ENCODE measurements at places on chromosomes 5 and 9. TPM values are rescaled to one million over a fixed set of nuclear protein-coding genes. Genes with fewer than 3 reads are reported as not detected.
A peak's percentile ranks its signal among the peaks of the same experiment; 100 is the strongest.

The ZNF454 gene
- not detected for total RNA-seq

The DDX4 gene
- total RNA-seq: 0.26 TPM

The LEAP2 gene
- total RNA-seq: 2.9 TPM

The THBS4 gene
- total RNA-seq: 1.7 TPM

The DMRT3 gene
- not detected for total RNA-seq

The TMC1 gene
- total RNA-seq: 0.41 TPM

The STPG3 gene
- not detected for total RNA-seq

The TMEM171 gene
- total RNA-seq: not detected

The MYMK gene
- total RNA-seq: not detected

DNA sequence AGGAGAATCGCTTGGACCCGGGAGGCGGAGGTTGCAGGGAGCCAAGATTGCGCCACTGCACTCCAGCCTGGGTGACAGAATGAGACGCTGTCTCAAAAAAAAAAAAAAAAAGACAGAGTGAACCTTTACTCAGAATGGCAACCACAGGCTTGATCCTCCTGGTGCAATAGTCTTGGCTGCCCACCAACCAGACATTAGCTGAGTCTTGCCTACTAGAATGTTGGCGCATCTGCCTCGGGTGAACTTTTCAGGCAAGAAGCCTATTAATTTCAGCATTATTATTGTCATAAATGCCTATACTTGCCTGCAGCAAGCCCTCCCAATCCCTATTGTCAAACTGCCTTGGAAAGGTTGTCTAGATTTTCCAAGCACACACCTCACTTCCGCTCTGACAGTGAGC, 4.2 kb downstream of the SERINC5 start:
- ATAC-seq: no peak

- peak; percentile 37 for ATAC-seq
These were observed 21.9 kb upstream of the KCNMB1 start for GRCh38 chr5:170411100-170411499.

- ATAC-seq: no peak
These were observed 224.6 kb downstream of the AGTPBP1 start for GRCh38 chr9:85516976-85517637.

GRCh38 chr9:110999379-110999778, 38.9 kb downstream of the LPAR1 start:
- ATAC-seq: no peak

DNA sequence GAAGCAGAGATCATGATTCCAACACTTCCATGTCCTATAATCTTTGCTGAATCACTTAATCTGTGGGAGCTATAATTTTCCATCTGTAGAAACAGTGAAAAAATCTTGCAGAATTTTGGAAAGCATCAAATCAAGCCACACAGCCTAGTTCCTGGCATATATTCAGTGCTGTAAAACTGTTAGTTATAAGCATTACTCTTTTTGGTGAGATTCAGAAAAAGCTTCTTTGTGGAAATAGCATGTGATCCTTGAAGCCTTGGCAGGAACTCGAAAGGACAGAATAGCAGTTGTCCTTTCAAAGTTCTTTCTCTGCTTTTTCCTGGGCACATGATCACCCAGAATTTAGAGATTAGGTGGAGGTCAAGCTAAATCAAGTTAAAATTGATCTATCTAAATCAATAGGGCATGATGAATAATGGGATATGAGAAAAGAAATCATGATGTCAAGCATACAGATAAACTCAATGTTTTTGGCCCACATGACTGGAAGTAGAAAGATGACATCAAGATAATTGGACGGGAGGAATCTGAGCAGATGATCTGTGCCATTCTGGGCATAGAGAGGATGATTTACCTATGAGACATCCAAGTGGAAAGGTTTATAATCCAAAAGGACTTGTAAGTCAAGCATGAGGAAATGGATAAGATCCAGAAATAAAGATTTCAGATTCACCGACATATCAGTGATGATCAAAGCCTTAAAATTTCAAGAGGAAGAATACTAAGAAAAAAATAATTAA, 73.1 kb downstream of the TMEM232 start:
- ATAC-seq: no peak

GRCh38 chr5:98179791-98180755, 593.4 kb upstream of the RGMB start:
- no peak for ATAC-seq

- no peak for ATAC-seq
These were observed 177.7 kb downstream of the PAM start for GRCh38 chr5:102932781-102933180.

GRCh38 chr5:172111852-172112225, 76.2 kb downstream of the STK10 start:
- no peak for ATAC-seq

GRCh38 chr5:123150089-123150488, 61.0 kb downstream of the PRDM6 start:
- no peak for ATAC-seq

DNA sequence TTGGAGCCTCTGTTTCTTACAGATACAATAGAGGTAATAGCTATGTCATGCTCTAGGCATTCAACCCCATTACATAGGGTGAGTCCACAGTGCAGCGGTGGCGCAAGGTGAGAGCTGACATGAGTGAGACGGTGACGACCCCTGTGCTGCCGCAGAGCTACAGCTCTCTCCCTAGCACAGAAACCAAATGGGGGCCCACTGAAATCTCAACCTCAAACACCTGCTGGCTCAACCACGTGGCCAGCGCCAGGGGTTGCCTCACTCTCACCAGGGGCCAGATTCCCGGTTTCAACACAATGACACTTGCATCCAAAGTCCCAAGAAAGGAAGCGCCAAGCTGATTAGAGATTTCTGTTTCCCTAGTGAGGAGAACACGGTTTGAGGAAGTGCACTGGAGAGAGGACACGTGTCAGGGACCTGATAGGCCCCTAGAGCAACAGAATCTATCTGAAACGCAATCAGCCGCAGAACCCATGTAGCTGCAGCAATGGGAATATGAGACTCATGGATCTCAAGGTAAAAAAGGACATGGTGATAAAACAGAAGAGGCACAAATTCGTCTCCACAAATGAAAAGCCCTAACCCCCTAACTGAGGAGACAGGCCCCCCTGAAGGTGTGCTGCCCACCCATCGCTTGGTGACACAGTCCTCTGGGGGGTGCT, 114.3 kb downstream of the CRB2 start:
- no peak for ATAC-seq

DNA sequence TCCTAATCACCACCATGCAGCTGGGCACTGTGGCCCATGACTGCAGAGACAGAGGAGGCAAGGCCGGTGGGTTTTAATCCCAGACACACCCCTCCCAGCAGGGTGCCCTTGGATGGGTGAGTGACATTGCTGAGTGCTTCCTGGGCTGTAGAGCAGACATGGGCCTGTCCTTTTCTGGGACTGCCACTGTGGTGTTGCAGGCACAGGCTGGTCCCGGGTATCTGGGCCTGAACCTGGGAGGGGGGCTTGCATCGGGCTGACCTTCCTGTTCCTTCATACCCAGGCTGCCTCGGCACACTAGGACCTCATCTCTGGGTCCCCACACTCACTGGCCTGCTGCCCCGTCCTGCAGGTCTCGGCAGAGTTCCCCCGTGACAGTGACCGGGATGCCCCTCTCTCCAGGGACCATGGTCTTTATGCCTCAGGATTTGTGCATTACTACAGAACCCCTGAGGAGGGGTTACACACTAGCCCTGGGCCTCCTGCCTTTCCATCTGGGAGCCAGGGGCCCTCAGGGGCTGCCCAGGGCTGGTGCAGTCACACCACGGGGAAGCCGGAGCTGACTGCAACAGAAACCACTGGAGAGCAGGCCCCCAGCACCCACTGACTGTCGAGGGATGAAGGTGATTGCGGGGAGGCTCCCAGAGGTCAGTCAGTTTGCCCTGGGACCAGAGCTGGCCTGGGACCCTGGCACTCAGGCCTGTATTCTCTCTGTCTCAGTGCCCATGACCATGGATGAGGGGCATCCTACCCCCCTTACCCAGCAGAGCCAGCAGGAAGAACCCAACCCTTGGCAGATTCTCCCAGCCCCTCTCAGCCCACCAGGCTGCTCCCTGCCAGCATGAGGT, 8.9 kb upstream of the SLC25A48 start:
- ATAC-seq: no peak

- ATAC-seq: no peak
These were observed 102.7 kb upstream of the CACNA1B start for GRCh38 chr9:137774775-137775386.

GRCh38 chr5:153147891-153148623, 342.4 kb upstream of the GRIA1 start:
- no peak for ATAC-seq

DNA sequence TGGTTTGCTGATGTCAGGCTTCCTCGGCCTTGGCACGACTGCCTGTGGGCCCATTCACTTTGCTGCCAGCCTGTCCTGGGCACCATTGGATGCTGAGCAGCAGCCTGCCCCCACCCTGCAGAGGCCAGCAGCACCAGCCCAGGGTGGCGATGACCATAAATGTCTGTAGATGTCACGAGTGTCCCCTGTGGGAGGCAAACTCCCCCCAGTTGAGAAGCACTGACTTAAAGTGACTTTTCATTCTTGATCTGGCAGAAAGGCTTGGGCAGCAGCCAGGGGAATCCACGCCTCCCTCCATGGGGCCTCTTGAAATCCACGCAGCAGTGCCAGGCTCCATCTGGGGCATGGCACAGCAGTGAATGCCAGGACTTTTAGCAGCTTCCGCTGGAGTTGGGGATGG, 21.8 kb downstream of the IRX4 start:
- ATAC-seq: no peak

DNA sequence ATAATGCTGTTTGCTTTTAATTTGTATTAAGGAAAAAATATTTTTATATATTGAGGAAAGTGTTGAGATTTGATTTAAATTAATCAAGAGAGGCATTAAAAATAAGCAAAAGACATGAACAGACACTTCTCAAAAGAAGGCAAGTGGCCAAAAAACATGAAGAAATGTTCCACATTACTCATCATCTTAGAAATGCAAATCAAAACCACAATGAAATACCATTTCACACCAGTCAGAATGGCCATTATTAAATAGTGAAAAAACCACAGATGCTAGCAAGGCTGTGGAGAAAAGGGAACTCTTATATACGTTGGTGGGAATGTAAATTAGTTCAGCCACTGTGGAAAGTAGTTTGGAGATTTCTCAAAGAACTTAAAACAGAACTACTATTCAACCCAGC, 45.9 kb downstream of the RANBP17 start:
- ATAC-seq: no peak

GRCh38 chr9:83056174-83056573, 6.8 kb downstream of the RASEF start:
- no peak for ATAC-seq

DNA sequence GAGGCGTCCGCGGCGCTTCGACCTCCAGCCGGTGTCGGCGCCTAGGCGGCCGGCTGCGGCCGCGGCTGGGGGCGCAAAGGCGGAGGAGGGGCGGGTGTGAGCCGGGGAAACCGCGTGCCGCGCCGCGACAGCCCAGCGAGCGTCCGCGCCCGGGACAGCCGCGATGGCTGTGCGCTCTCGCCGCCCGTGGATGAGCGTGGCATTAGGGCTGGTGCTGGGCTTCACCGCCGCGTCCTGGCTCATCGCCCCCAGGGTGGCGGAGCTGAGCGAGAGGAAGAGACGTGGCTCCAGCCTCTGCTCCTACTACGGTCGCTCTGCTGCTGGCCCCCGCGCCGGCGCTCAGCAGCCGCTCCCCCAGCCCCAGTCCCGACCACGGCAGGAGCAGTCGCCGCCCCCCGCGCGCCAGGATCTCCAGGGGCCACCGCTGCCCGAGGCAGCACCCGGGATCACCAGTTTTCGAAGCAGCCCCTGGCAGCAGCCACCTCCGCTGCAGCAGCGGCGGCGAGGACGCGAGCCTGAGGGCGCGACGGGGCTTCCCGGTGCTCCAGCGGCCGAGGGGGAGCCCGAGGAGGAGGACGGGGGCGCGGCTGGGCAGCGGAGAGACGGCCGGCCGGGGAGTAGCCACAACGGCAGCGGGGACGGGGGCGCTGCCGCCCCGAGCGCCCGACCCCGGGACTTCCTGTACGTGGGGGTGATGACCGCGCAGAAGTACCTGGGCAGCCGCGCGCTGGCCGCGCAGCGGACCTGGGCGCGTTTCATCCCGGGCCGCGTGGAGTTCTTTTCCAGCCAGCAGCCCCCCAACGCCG, 605 bp downstream of the CHSY3 start:
- ATAC-seq: peak; percentile 28

DNA sequence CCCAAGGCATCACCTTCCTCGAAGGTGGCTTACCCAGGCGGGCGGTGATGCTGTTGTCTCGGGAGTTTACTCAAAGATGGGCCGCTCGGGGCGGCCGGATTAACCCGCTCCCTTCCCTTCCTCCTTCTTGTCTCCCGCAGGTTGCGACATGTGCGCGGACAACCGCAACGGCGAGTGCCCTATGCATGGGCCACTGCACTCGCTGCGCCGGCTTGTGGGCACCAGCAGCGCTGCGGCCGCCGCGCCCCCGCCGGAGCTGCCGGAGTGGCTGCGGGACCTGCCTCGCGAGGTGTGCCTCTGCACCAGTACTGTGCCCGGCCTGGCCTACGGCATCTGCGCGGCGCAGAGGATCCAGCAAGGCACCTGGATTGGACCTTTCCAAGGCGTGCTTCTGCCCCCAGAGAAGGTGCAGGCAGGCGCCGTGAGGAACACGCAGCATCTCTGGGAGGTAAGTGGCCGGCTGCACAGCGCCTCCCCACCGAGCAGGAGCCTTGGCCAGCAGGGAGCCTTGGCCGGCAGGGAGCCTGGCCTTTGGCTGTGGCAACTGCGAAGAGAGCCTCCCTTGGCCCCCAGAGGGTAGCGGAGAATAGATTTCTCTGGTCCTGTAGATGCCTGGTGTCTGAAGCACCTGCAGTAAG, 10.6 kb downstream of the PRDM6 start:
- ATAC-seq: peak; percentile 14

DNA sequence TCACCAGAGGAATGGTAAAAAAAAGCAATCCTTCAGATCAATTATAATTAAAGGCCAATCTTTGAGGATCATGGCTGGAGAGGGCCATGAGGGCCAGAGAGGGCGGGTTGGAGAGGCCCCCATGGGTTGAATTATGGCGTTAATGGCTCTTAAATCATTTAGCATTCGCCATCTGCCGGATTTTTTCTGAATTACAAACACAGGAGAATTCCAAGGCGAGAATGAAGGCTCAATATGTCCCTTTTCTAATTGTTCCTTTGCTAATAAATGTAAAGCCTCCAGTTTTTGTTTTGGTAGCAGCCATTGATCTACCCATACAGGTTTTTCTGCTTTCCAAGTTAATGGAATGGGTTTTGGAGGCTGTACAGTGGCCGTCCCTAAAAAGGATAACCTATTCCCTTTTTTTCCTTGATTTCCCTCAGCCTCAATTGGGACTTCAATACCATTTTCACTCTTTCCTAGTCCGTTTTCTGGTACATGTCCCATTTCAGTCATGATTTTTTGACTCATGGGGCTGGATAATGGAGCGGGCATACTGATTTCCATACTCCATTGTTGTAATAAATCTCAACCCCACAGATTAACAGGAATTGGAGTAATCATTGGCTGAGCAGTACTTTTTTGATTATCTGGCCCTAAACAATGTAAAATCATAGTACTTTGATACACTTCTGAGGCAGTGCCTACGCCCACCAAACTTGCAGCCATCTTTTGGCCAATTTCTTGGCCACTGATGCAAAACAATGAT, 6.7 kb upstream of the TMEM141 start:
- no peak for ATAC-seq

- ATAC-seq: no peak
These were observed 310.8 kb downstream of the YTHDC2 start for GRCh38 chr5:113824307-113824706.

- peak; percentile 54 for ATAC-seq
These were observed 625 bp upstream of the UBLCP1 start for GRCh38 chr5:159262472-159262858.

Measured in activated T-helper 17 cell treated with anti-CD3 and anti-CD28 coated beads, Interleukin-2, amount 50 U/mL, for 72 hours (primary cell).